ENCODE measurements at places on chromosomes 7 and 10.

- DNase-seq: peak; percentile 6
These were observed 811 bp upstream of the ARHGAP12 start for GRCh38 chr10:31929261-31930022.

DNA sequence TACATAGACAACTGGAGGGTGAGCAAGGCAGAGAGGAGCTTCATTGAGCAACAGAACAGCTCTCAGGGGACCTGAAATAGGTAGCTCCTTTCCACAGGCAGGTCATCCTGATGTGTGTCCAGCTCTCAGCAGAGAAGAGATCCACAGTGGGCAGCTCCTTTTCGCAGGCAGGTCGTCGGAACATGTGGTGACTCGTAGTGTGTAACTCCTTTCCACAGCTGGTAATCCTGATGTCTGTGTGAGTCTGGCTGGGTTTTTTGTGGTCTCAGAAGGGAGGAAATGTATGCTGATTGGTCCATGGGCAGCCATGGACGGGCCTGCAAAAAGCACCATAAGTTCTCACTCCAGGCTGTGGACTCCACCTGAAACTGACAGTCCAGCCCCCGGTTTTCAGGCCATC lies 24.4 kb upstream of the TES start:
- no peak for DNase-seq

GRCh38 chr7:15554744-15555143 lies 7.1 kb downstream of the AGMO start:
- DNase-seq: peak; percentile 26

DNA sequence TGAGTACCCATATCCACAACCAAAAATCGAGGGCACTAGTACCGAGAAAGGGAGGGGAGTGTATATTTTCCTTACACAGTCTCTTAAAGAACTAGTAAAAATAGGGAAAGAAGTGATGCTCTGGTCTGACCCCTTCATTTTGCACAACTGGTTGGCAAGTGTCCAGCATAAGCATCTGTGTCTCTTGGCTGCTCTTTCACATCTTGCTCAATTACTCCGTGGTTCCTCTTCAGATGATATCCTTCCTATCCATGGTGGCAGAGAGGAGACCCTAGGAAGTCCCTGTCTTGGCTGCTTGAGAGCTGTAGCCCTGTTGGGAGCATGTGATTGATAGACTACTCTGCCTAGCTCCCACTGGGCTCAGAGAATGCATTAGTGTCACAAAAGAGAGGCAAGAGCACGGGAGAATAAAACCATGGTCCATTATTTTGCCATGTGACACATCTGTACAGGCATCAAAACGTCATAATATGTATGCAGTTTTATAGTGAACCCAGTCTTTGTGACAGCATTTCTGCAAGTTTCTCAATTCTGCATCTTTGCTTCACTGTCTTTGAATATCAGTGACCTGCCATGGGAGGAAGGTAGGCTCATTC lies 111.8 kb upstream of the ANKRD1 start:
- no peak for DNase-seq

GRCh38 chr7:121872831-121873288 lies at the start of gene PTPRZ1:
PTPRZ1 (plus strand) TSS chr7:121873161; CDS start chr7:121873500, 339 bp downstream.
- no peak for DNase-seq

DNA sequence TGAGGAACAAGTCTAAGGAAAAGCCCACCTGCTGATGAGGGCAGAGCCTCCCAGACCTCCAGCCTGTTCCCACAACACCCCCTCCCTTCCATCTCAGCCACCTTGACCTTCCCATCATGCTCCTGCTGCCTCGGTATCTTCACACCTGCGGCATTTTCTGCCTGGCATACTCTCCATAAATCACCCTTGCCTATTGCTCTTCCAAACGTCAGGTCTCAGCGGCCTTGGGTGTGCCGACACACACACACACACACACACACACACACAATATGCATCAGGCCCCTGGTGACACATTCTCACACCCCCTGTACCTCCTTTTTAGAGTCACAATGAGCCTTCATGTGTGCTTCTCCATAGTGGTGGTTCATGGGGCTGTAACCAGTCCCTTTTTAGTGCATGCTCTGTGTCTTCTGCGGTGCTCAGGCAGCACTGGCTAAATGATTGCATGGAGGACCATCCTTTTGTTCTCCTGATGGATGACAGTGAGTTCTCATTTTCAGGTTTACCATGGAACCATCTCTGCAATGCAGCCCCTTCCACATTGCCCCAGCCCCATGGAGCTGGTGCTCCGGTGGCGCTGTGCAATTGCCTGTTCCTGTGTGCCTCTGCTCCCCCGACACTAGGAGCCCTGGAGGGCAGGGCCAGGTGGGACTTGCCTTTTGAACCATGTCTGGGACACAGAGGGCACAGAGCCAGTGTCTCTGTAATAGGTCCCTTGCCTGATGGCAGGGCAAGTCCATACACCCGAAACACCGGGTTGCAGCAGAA lies 4.5 kb downstream of the ADIRF start:
- DNase-seq: no peak

DNA sequence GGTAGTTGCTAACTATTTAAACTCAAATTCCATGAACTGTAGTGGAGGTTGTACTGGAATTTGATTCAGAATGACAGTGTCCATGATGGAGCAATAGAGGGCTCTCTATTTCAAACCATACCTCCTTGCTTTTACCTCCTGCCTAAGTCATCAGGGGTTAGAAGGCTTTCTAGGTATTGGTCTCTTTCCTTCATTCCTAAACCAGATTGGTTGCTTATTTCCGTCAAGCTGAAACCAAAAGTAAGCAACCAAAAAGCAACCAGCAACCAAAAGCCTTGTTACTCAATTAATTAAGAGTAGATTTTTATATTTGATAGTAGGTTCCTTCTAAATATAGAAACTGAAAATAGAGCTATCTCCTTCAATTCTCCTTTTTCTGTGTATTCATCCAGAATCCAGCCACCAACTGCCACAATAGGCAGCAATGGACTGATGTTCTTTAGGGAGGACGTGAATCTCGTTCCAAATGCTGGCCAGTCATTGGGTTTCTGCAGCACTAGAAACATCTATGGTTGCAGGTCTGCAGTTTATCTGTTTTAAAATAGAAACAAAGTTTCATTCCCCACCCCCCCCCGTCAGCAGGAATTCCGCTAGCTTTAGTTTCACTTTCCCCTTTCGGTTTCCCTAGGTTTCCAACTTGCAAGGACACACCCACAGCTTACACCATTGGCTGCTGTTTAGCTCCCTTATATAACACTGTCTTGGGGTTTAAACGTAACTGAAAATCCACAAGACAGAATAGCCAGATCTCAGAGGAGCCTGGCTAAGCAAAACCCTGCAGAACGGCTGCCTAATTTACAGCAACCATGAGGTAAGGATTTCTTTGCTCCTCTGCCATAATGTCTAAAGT lies at the start of gene IFIT1:
Gene IFIT1 (plus strand): TSS at position 717 of the 850 bp plus-strand sequence. CDS start 90 bp downstream, at position 807.
- DNase-seq: peak; percentile 39

- DNase-seq: no peak
These were observed 102.1 kb downstream of the AUTS2 start for GRCh38 chr7:69700331-69700730.

DNA sequence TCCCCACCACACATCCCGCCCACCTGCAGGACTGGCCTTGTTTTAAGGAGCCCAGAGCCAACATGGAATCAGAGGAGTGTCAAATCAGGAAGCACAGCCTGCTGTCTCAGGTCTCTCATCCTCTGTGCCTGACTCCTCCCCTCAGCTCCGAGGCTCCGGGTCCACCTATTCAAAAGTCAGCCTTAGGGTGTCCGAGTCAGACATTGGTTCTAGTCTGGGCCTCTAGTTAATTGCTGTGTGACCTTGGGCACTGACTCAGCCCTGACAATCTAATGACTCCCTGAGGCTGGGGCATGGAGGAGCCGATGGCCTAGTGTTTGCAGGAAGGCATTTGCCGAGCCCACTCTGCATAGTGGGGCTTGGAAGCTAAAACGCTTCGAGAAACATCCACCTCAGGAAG lies 223.1 kb upstream of the PPP2R2D start:
- DNase-seq: no peak

GRCh38 chr10:133438711-133439273 lies 14.4 kb upstream of the SPRN start:
- DNase-seq: no peak

DNA sequence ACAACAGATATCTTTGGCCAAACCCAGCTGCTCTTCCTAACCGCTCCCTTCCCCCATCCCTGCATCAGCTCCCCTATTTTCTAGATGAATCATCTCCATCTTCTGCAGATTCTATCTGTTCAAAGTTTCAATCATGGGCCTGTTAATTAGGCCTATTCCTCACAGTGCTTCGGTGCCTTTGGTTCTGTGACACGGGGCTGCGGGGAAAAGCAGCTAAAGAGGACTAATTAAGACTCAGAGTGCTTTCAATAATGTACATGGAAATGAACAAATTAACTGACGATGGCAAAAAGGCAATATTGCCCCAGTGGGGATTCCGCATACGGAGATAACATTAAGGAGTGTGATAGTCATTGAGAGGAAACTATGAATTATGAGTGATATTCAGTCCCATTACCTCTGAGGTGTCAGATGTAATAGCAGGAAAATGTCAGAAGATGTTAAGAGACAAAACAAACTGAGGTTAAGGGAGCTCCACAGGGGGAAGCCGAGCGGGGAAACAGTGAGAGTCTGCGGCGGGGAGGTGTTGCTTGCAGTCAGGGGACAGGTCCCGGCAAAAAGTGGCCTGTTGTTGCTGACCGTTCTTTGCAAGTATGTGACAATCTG lies 716.9 kb downstream of the TYW1 start:
- no peak for DNase-seq

DNA sequence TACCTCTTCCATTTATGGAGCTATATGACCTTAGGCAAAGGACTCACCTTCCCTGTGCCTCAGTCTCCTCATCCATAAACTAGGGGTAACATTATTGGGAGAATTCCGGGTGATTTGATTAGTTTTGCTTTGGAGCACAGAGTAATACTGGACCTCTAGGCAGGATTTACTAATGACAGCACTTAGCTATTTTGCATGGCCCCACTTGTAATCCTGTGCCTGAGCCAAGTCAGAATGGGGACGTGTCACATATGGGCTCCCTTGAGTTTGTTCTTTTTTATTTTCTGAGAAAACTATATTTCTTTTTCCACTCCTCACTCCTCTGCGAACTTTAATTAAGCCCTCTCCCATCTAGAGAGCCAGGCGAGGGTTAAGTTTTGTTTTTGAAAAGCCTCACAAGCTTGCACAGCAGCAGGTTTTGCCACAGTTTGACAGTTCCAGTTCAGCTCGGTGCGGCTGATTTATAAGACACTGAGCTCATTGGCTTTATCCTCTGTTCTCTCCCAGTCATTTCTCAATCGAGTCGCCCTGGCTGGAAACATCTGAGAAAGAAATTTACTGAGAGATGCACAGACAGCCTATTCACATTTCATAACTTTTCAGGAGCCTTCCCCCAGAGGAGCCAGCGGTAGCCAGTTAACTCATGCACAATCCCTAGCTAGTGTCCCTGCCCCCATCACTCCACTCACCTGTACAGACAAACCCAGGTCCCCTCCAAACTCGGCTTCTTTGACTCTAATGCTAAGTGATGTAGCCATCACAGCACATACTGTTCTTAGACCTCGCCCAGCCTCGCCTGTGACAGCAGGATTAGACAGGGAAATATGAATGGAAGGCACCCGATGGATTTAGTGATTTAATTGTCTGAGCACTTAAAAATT lies 441.9 kb upstream of the NPVF start:
- no peak for DNase-seq

DNA sequence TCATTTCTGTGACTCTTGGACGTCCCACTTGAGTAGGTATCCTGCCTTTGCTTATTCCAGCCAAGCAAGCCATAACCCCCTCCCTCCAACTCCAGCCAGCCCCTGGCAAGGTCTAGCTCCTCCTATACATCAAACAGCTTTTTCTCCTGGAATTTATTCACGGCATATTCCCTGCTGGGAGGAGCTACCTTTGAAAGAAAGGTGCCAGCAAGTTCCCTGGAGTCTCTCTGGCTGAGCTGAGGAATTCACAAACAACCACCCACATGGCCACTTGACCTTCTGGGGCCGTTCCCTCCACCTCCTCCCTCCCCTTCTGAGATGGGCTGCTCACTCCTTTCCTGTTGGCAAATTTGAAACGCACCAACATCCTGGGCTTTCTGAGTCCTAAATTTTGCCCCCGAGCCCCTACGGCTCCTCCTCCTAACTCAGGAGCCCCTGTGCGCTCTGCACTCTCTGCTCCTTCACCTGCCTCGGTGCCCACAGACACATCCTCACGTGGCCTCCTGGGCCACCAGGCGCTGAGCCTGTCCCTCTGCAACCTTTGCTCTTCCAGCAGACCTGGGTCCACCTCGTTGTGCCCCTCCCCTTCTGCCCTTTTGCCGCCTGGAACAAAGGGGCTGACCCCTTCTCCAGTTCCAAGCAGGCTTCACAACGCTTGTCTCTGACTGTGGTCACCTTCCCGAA lies 48.0 kb downstream of the HSPA12A start:
- no peak for DNase-seq

DNA sequence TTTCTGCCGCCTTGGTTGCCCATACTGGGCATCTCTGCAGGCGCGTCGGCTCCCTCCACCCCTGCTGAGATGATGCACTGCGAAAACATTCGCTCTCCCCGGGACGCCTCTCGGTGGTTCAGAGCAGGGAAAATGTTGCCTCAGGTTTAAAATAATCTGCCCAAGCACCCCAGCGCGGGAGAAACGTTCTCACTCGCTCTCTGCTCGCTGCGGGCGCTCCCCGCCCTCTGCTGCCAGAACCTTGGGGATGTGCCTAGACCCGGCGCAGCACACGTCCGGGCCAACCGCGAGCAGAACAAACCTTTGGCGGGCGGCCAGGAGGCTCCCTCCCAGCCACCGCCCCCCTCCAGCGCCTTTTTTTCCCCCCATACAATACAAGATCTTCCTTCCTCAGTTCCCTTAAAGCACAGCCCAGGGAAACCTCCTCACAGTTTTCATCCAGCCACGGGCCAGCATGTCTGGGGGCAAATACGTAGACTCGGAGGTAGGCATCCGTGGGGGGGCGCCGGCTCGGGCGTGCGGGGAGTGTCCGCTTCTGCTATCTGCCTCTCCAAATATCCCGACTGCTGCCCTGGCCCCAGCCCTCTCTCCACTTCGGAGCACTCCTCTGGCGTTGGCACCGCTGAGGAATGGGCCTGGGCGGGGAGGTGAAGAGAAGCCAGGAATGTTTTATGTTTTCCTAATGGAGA lies at the start of gene CAV1:
Gene CAV1 (plus strand): TSS at position 428 of the 689 bp plus-strand sequence. CDS start 27 bp downstream, at position 455.
- no peak for DNase-seq

DNA sequence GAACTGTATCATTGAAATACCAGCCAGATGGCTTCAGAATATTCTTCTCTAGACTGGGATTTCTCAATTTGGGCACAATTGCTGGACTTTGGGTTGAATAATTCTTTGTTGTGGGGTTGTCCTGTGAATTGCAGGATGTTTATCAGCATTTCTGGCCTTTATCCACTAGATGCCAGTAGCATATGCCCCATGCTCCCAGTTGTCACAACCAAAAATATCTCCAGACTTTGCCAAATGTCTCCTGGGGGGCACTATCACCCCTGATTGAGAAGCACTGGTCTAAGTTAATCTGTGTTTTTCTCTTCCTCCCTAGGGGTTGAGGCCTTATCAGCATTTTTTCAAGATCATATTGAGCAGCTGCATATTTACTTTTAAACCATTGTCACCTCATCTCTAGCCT lies 204.9 kb upstream of the SP8 start:
- no peak for DNase-seq

GRCh38 chr7:146345251-146345650 lies 228.7 kb downstream of the CNTNAP2 start:
- DNase-seq: no peak

GRCh38 chr7:1284743-1285458 lies 52.2 kb downstream of the UNCX start:
- DNase-seq: no peak

- DNase-seq: no peak
These were observed 438.5 kb downstream of the CCSER2 start for GRCh38 chr10:84766923-84767322.

- DNase-seq: no peak
These were observed 223.1 kb upstream of the KLF14 start for GRCh38 chr7:130957137-130957513.
